Breast epithelium (tissue), 4 donors: ENCODE measurements at places on chromosomes 12 and 14.
A peak's percentile ranks its signal among the peaks of the same experiment; 100 is the strongest.

DNA sequence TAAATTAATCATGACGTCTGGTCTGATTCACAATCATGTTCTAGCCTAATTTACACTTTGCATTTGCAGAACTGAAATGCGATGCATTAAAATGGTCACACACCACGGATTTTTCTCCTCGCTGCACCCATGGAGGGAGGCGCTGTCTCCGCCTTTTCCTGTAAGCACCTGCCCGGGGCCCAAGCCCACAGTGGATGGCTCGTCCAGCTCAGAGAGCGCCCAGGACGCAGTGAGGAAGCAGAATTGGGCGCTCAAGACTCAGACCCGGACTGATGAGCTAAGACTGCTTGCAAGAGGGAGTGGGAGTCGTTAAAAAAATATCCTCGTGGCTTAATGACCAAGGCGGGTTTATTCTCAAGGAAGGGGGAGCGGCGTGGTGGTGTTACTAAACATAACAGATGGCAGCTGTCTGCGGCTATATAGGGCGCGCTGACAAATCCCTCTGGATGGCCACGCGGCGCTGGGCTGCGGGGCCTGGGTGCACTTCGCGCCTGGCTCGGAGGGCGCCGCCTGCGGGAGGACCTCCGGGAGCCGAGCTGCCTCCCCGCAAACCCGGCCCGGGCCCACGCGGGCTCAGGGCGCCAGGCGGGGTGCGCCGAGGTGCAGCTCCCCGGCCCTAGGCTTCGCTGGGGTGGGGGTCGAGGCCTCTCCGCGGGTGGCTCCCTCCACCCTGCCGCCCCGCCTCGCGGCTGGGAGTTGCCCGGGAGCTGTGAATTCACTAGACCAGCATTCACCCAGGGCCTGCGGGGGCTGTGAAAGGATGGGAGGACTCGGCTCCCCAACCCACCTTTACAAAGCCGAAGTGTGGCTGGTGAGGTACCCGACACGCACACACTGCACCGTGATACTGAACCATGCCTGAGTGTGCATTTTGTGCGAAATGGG is 78.7 kb downstream of the PPM1A start:
- no peaks in the 10 kb centered on the region for H3K36me3 ChIP-seq
- H3K4me3 ChIP-seq = peak overlapping the region; percentile 58
- peaks cover 3% of the 10 kb centered on the region for H3K27me3 ChIP-seq
- no peaks in the 10 kb centered on the region for H3K4me1 ChIP-seq
- H3K27ac ChIP-seq = no peak overlapping the region

DNA sequence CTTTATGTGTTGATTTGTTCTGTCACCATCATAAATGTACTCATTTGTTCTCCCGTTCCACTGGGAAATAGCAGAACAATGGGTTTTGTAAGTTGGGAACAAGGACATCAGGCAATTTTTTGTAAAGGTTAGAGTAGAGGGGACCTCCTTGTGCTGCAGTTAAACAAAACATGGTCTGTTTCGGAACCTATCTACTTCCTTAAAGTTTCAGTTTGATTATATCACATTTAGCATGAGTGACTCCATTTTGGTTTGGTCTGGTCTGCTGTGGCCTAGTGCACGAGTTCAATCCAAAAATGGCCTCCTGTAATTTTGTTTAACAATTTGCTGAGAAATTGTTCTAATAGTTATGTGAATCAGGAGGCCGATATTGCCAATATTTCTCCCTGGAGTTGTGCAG is 372.7 kb downstream of the NUAK1 start:
- H3K27ac ChIP-seq = no peak overlapping the region
- no peaks in the 10 kb centered on the region for H3K36me3 ChIP-seq
- no peak overlapping the region for H3K4me3 ChIP-seq
- no peaks in the 10 kb centered on the region for H3K4me1 ChIP-seq

DNA sequence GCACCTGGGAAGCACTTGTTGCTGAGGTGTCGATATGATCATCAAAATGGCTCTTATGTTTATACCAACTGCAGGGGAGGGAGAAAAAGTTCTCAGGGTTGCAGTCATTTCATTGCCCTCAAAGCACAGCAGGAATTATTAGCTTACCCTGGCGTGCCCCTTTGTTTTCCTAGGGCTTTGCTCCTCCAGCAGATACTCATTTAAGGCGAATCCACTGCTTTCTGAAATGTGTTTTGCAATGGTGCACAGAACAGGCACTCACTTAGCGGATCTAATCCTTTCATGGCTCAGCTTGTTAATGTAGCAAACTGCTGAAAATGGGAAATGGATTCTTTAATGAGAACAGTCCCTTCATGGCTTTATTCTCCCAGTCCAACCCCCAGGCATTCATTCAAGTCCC is 76.7 kb downstream of the NKX2-1 start:
- no peak for DNase-seq
- no peaks in the 10 kb centered on the region for H3K4me1 ChIP-seq
- no peak overlapping the region for H3K4me3 ChIP-seq
- H3K27ac ChIP-seq = no peak overlapping the region
- H3K36me3 ChIP-seq = no peaks in the 10 kb centered on the region
- H3K27me3 ChIP-seq = peaks cover 24% of the 10 kb centered on the region

- no peak overlapping the region for H3K4me3 ChIP-seq
- H3K27ac ChIP-seq = no peak overlapping the region
- no peak for DNase-seq
- H3K4me1 ChIP-seq = no peaks in the 10 kb centered on the region
These were observed 37.3 kb upstream of the E2F7 start for GRCh38 chr12:77102691-77103090.

- H3K27ac ChIP-seq = no peak within 1 kb of the TSS
- no peaks in the 10 kb centered on the region for H3K4me1 ChIP-seq
- no peaks in the 10 kb centered on the region for H3K27me3 ChIP-seq
These were observed at the start of gene CD163L1 for GRCh38 chr12:7444076-7444475. CD163L1 (minus strand) TSS chr12:7444153; CDS start chr12:7444127, 26 bp downstream.

GRCh38 chr14:70882776-70883492 is 24.3 kb upstream of the PCNX1 start:
- no peaks in the 10 kb centered on the region for H3K4me1 ChIP-seq
- DNase-seq = no peak
- no peaks in the 10 kb centered on the region for H3K36me3 ChIP-seq
- no peaks in the 10 kb centered on the region for H3K27me3 ChIP-seq

DNA sequence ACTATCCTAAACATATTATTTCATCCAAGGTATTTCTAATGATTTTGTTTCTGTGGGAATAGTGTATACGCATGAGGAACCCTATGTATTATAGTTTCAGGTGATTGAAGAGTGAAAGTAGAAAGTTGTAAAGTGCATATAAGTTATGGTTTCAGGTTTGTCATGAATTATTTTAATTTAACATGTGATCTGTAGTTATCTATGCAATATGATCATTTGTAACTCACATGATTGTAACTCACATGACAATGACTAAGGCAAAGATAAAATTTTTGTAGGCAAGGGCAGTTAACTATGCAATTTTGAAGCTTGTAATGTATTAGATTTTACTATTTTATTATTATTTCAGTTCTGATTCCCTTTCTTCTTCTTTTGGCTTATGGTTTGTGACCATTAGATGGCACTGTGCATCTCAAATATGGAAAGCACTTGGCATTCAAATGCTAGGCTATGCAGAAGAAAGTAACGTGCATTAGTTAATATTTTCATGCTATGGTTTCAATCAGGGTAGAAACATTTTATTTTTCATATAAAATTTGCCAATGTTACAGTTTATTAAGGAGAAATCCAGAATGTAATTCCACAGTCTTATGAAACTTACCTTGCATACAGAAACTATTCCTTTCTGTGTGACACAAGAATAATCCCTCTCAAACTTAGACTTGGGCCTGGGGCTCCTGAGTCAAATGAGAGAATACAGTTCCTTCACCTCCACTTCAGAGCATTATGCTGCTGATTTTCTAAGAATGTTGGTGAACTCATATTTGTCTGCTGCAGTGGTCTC is 15.8 kb upstream of the TMEM30B start:
- no peaks in the 10 kb centered on the region for H3K36me3 ChIP-seq
- no peak overlapping the region for H3K4me3 ChIP-seq
- no peaks in the 10 kb centered on the region for H3K4me1 ChIP-seq
- no peaks in the 10 kb centered on the region for H3K27me3 ChIP-seq
- no peak overlapping the region for H3K27ac ChIP-seq
- no peak for DNase-seq

DNA sequence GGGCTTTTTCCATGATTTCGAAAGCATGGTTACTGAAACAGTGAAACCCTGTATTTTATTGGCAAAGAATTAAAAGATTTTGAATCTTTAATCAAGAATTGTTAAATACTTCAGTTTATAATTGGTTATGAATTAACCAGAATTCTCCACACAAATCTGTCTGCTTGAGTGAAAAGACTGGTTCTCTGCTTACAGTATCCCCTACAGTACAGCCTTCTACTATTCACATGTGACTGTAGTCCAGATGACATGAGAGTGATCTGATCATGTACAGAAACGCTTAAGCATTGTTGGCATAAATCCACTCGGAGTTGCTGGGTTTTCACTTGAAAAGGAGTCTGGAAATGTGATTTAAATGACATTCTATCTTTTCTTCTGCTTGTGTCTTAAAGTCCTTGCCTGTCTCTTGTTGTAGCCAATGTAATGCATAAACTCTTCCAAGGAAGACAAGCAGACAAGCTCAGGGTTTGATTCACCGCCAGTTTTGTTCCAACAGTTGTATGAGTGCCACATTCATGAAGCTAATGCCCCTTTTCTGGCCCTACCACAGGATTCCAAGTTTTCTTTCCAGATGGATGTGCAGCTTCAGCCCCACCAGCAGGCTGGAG is 222.0 kb upstream of the LRIG3 start:
- no peaks in the 10 kb centered on the region for H3K27me3 ChIP-seq
- no peak overlapping the region for H3K4me3 ChIP-seq
- no peaks in the 10 kb centered on the region for H3K36me3 ChIP-seq
- no peak for DNase-seq
- no peak overlapping the region for H3K27ac ChIP-seq
- no peaks in the 10 kb centered on the region for H3K4me1 ChIP-seq

GRCh38 chr12:14578646-14579045 is 11.0 kb upstream of the PLBD1 start:
- DNase-seq = no peak
- no peaks in the 10 kb centered on the region for H3K27me3 ChIP-seq
- H3K4me1 ChIP-seq = no peaks in the 10 kb centered on the region
- no peaks in the 10 kb centered on the region for H3K36me3 ChIP-seq
- H3K4me3 ChIP-seq = no peak overlapping the region

- H3K4me1 ChIP-seq = no peaks in the 10 kb centered on the region
- no peaks in the 10 kb centered on the region for H3K27me3 ChIP-seq
- H3K4me3 ChIP-seq = no peak overlapping the region
- DNase-seq = no peak
These were observed 111.8 kb downstream of the PLEKHG7 start for GRCh38 chr12:92814584-92814983.
